Hematopoietic multipotent progenitor cell treated with erythropoietin and hydrocortisone succinate and interleukin-3 and kit ligand, for 15 days (in vitro differentiated cells): ENCODE measurements at places on chromosomes 16 and 17.

DNA sequence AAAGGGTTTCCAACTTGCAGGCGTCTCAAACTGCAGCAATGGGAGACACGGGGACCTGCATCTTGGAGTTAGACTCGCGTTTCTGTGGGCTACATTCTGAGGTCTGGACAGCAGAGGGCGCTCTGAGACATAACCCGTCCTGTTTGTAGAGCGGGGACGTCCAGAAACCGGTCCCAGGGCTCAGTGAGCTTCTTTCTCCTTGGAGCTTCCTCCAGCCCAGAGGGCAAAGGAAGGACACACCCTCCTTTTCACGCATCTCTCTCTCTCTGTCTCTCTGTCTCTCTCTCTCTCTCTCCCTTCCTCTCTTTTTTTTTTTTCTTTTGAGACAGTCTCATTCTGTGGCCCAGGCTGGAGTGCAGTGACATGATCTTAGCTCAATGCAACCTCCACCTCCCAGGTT is 19.8 kb downstream of the COX4I1 start:
- peak; percentile 74 for DNase-seq

- DNase-seq, result peak; percentile 83
Measured at GRCh38 chr16:74695450-74696422, 4.9 kb downstream of the MLKL start.

GRCh38 chr16:55773859-55774549 is 58.9 kb downstream of the CES1 start:
- no peak for DNase-seq

DNA sequence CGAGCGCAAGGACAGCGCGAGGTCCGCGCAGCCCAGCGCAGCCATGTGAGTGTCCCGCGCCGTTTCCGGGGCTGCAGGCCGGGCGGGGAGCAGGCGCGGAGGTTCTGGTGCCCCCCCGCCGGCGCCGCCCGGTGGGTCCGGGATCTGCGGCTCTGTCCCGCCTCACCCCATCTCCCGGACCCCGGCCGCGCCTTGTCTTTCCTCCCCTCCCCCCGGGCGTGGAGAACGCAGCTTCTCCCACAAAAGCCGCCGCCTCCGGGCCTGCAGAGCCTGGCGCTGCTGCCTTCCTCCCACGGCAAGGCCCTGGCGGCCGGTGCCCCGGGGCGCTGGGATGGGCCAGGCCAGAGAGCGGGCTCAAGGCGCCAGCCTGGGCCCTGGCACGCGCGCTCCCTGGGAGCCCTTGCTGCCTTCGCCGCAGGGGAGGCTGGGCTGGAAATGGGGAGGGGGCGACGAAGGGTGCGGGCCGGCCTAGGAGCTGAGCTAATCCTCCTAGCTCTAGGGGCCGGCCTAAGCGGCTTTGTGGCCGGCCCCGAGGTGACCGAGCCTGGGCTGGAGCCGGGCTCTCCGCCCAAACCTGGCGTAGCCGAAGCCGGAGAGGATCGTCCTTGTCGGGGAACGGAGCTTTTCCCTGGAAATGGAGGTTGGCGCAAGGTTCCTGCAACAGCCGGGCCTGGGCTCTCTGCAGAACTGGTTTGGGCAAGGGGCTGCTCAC is 397 bp downstream of the RIPOR1 start:
- DNase-seq, result peak; percentile 42

- DNase-seq, result no peak
Measured at GRCh38 chr17:74870512-74870911, 2.3 kb downstream of the FDXR start.

GRCh38 chr16:1036166-1036565 is 36.4 kb upstream of the SSTR5 start:
- no peak for DNase-seq

DNA sequence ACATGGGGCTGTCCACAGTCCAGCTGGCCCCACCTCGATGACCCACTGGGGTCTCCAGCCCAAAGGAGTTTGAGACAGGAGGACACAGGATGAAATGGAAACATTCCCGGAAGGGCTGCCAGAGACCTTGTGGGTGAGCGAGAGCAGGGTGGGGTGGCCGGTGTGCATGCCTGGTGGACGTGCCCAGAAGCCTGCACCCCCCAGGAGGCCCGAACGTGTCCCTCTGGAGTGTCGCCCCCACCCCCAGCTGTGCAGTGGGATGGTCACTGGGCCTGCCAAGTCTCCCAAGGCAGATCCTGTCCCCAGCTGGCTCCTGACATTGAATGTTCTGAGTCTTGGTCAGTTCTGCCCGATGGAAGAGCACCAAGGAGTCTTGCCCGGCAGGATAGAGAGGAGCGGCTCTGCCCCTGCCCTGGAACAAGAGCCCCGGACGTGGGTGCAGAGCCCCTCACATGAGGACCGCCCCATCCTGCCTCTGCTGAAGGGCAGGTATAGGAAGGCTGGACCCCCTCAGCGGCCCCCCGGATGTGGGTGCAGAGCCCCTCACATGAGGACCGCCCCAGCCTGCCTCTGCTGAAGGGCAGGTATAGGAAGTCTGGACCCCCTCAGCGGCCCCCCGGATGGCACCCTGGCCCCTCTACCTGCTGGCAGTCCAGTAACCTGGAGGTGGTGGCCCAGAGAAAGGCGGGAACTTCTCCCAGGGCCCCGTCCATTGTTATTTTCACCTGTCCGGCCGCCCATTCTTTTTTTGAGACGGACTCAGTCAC is 3.1 kb upstream of the CAPN15 start:
- DNase-seq, result no peak

DNA sequence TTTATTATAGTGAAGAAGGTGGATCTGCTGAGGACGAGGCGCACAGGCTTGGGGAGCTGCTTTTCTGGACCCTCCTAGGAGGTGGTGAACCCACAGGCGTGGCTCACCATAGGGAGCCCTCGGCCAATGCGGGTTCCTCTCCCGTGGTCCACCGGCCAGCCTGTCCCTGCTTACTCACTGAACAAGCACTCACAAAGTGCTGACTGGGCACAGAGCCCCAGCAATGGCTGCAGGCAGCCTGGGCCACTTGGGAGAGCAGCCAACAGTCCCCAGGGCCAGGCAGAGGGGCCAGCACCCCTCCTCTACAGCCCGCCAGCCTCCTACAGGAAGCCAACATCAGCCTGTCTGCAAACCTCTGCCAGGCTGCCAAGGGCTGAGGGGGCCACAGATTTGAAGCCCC is 19.1 kb upstream of the NCBP3 start:
- DNase-seq, result no peak

DNA sequence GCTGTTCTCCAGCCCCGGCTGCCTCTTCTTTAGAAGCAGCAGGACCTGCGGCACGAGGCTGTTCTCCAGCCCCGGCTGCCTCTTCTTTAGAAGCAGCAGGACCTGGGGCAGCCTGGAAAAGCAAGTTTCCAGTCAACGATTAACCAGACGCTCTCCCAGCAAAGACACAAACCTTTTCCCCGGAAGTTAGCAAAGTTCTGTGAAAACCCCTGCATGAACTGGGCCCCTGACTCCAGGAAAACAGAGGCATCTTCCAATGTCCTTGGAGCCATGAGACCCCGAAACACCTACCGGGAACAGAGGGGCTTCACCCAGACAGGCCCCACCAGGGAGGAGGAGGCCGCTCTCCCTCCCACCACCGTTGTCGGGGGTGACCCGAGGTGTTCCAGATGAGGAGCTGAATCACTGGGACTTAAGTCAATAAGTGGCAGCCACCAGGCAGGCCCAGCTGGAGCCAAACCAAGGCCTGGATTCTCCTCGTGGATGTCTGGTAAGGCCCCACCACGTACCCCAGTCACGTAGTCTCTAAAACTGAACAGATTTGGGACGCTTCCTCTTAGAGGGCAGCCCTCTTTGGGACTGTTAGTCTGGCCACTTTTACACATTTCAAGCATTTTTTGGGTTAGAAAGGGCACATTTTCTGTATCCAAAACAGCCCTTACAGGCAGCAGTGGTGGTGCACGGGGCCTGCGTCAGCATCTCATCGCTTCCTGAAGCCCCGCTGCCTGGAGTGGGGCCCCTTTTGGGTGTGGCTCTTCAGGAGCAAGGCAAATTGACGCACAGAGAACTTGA is at the start of gene RPH3AL:
TSS of gene RPH3AL (minus strand) at position 387 of the 792 bp plus-strand sequence. CDS start 25,264 bp downstream, outside the sequence.
- no peak for DNase-seq

DNA sequence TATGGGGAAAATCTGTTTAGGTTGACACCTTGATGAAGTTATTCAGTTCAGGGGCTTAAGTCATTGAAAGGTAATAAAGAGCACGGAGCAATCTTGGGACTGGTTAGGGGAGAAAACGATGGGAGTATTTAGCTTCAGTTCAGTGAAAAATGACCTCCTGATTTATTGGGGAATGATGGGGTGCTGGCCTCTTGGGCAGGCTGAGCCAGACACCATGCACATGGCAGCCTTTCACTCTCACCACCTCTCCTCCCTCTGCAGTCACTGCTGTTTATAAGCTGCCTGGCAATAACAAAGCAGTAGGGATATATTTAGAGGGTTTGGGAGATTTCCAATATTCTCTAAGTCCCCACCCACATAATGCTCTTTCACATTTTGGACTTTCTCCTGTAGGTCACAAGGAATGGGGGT is 140.5 kb upstream of the HS3ST2 start:
- DNase-seq, result no peak

GRCh38 chr17:49887744-49888360 is 40.0 kb upstream of the TAC4 start:
- DNase-seq, result no peak
